Right renal cortex interstitium (tissue), 3 donors: ENCODE measurements at places on chromosomes 2 and 18. TPM values are rescaled to one million over a fixed set of nuclear protein-coding genes. Genes with fewer than 3 reads are reported as not detected.

The PSMA8 gene
- not detected for polyA plus RNA-seq

The TOGARAM2 gene
- polyA plus RNA-seq = 0.89 TPM

The EFR3B gene
- polyA plus RNA-seq = 5.2 TPM

The HTR2B gene
- polyA plus RNA-seq = 25.3 TPM

The KANSL1L gene
- 53.4 TPM for polyA plus RNA-seq

The WDR7 gene
- 12.5 TPM for polyA plus RNA-seq

The SCG2 gene
- 0.44 TPM for polyA plus RNA-seq

The SP9 gene
- polyA plus RNA-seq = not detected

The IMPACT gene
- 71.5 TPM for polyA plus RNA-seq

The CMPK2 gene
- polyA plus RNA-seq = 4.2 TPM

The ADAM23 gene
- polyA plus RNA-seq = 5.1 TPM

The SPATA3 gene
- polyA plus RNA-seq = not detected

GRCh38 chr2:154455166-154455565 lies 243.3 kb upstream of the KCNJ3 start:
- no peak for DNase-seq

GRCh38 chr2:62663920-62664795 lies 41.4 kb upstream of the EHBP1 start:
- no peak for DNase-seq

- no peak for DNase-seq
These were observed 3.6 kb downstream of the METTL21A start for GRCh38 chr2:207621501-207622039.

DNA sequence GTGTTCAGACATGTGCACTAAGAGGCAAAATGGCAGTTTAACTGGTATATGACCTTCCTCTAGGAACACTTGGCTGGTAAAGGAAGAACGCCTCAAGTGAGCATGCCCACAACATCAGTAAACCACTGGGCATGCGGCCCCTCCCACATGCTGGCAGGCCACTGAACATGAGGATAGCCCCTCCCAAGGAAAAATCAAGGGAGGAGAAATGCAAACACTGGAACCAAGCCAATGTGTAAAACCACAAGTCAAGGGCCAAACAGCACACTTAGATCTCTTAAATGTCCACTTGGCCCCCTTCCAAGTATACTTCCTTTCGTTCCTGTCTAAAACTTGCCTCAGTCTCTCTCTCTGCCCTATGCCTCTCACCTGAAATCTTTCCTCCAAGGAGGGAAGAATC lies 980.8 kb downstream of the TSN start:
- DNase-seq = no peak

- DNase-seq = no peak
These were observed 434.7 kb downstream of the PTPRM start for GRCh38 chr18:8001711-8002301.

DNA sequence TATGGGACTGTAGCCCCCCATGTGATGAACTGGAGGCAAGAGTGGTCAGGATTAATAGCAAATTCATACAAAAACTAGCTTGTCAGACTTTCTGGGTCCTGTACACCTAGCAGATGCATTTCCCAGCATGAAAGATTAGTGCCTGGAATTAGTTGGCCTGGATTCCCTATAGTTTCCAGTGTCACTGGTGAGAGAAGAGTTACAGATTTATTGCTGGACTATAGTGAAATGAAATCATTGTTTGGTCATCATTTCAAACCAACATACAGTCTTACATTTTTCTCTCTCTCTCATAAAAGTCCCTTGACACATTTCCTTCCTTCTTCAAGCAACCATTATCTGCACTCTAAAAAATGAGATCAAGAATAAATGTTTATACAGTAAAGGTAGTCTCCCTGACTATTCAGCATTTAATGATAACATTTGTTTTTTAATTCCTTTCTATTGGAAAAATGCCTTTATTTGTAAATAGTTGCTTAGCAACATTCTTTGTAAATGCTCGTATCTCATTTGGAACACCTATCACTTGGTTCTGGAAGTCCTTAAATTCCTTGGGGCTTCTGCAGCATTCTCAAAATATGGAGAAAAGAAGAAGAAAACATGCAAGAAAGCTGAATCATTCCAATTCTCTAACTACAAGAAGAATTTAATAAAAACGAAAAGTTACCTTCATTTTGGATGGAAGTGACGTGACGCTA lies 144.4 kb downstream of the MREG start:
- DNase-seq = no peak

GRCh38 chr2:176709149-176709951 lies 440.1 kb downstream of the MTX2 start:
- DNase-seq = no peak

DNA sequence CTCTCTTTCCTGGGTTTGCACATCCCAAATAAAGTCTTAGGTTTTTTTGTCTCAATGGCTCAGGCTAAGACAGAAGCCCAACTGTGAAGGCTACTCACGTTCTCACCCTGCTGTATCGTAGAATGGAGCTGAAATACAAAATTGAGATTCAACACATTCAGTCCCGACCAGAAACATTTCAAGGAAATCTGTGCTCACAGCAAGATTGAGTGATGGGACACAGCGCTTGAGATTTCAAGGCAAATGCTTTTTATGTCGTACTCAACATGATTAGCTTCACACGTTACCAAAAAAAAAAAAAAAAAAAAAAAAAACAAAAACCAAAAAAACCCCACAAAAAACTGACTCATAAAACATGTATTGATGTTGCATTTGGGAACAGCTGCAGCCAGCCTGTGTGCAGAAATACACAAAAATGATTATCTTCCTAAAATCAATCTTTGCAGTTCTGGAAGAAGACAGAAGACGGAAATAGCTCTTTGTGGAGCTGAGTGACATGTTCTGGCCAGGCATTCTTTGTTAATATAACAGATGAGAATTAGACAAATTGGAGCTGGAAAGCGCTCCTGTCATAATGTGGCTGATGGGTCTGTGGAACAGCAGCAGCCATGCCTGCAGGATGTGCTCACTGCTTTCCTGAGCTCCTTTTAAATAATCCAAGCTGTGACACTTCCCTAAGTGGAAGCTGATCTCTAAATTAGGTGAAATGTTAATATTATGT lies 453.2 kb downstream of the LPIN1 start:
- no peak for DNase-seq

DNA sequence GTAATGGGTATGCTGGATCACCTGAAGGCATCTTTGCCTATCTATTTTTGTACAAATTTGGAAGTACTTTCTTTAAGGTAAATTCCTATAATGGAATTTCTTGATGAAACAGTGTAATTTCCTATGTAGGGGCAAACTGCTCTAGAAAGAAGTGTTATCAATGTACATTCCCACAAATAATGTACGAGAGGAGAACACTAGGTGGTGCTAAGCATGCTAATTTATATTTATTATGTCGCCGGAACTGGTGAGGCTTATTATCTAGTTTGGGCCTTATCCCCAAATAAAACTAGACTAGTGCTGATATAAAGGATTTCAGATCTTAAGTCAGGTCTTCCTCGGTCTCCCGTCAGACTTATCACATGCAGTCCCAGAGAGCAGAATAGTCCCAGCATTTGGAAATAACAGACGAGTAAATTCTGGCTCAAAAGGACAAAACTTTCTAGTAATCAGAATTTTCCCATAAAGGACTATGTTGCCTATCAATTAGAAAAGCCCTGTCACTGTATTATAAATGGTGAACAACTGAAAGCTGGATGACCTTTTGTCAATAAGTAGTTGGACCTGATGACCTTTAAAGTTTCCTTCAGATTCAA lies 86.9 kb upstream of the RBBP8 start:
- no peak for DNase-seq

DNA sequence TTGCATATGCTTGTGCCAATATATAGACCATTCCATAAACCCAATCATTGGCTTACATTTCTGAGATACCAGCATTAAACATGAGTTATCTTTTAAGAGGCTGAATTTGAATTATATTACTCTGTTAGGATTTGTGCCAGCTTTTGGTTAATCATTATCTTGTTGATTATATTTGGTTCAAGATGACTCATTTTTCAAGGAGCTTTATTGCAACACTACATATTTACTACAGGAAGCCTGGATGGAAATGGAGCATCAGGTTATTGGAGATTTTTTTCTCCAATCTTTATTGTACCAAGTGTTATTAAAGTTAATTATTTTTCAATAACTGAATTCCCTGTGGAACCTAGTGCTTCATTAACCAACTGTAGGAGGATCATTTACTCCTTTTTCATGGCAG lies 26.4 kb downstream of the EML4 start:
- no peak for DNase-seq

DNA sequence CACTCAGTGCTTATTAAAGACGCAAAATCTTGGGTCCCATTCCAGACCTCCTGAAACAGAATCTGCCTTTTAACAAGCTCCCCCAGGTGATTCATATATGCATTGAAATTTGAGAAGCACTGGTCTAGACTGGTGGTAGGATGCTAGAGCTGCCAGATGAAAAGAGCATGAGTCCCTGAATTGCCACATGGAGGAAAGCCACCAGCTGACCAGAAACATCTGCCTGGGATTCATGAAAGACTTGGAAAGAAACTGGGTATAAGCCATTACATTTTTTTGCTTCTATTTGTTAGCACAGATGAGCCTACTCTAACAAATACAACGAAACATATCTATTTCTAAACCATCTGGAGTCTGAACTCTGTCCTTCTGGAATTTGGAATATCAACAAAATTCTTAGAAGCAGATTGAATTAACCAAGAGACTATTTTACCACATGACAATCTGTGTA lies 228.9 kb downstream of the RBM43 start:
- DNase-seq = no peak

GRCh38 chr2:101823859-101824258 lies 126.4 kb downstream of the MAP4K4 start:
- DNase-seq = no peak

- DNase-seq = no peak
These were observed 457.8 kb downstream of the EIPR1 start for GRCh38 chr2:2919574-2920365.

DNA sequence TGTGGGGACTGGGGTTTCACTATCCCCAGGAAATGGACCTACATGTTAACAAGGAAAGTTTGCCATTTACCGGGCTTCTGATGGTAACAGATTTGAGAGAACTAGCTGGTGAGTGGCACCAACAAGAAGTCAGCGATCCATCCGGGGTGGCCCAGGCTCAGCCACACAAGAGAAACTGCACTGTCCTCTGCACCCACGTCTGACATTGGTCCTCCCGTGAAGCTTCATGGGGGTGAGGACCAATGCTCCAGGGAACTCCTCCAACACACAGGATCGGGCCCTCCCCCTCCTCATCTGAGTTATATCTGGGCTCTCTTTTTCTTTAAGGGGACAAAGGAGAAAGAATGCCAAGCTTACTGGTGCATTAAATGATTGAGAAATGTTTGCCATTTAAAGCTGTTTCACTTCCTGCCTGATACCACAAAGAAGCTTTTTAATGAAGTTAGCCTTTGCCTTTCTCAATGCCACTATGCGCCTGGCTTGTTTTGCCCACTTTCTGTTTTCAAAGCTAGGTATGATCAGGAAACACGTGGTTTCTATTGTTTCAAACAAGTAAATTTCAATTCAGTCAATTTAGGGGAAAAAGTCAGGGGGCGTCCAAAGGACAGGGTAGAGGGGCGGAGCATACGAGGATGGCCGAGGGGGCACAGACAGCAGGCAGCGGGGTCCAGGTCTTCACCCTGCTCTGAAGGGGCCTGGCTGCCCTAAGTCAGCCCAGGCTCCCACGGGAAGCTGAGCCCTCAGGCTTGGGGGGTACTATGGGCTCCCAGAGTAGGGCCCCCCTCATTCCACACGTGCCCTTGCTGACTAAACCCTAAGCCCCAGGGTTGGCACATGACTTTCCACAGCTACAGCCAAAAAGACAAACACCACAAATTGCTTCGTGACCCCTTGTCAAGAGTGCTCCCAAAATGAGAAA lies 204.0 kb upstream of the ID2 start:
- no peak for DNase-seq

DNA sequence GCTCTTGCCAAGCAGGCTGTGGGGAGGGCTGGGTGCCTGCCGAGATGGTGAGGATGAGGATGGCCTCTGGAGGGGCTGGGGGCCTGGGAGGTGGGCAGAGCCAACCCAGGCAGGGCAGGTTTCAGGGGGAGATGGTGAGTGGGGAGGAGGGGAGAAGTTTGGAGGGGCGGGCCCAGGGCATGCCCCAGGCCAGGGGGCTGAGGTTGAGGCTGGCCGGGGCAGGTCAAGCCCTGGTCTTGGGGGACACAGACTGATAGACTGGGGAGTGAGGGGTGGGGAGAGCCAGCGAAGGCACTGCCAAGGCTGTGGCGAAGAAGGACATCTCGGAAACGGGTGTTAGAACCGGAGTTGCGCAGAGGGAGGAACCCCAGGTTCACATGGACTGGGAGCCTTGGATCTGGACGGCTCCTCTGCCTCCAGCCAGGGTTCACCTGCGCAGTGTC lies 12.6 kb downstream of the CAPN10 start:
- DNase-seq = no peak

GRCh38 chr2:10383960-10384734 lies 64.0 kb downstream of the ODC1 start:
- DNase-seq = no peak

DNA sequence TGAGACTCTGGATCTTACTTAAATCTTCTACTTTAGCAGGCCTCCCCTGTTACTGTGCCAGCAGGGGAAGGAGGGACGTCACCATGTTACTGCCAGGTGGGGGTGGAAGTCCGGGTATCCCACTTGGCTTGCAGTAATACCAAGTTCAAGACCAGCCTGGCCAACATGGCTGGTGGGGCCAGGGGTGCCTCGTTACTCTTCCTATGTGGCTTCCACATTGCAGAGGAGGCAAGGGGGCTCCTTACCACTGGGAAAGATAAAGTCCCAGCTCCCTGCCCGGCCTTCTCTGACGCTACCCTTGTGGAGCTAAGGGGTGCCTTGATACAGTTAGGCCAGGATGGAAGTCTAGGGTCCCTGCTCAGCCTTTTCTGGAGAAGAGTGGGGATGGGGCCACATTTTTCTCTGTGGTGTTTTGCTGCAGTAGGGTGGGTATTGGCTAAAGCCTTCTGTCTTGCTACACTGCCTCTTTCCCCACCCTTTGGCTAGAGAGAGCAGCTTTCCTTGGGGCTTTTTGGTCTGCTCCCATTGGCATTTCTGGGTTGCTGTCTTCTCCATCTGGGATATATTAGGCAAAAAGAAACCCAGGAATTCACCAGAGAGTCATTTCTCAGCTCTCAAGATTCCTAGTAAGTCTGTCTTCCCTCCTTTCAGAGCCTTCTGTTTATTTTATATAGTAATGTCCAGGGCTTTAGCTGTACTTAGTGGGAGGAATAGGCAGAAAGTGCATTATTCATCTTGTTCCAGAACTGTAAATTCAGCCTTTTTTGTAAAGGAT lies 21.9 kb downstream of the ELMOD3 start:
- no peak for DNase-seq

DNA sequence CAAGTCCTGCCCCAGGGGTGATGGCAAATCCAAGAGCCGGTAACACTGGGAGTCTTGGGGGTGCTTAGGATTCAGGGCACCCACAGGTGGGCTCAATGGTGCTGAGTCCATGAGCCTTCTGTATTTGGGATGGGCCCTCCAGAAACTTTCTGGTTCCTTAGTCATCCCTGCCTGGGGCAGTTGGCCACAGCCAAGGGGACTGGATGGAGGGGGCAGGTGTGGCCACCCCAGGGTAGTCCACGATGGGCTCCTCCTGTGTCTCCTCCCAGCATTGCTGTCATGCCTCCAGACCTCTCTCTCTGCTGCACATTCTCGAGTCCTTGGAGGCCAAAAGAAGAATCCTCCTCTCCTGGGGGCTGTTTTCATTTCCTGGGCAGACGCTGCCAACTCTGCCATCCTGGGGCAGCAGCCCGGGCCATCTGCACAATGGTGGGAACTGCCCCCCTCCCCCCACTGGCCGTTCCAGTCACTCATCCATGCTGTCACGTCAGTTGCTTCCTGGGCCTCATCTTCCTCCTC lies 158.0 kb upstream of the TWIST2 start:
- no peak for DNase-seq
